Cerebellum (tissue), 4 donors: ENCODE measurements at places on chromosomes 11 and 22.

DNA sequence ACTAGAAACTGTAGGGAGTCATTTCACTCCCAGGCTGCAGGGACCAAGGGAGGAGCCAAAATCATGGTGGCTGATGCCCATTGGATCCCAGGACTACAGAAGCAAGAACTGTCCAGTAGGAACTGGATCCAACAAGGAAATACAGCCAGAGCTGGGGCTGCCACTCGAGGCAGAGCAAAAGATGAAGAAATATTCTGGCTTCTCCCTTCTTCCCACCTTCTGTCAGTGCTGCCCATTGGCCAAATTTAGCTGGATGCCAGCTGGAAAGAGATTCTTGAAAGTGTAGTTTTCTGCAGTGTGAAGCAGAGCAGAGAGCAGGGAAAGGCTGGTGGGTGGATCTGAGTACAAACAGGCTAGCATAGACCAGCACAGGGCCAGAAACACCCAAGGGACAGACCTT, 45.6 kb downstream of the COMMD9 start:
- DNase-seq, result peak; percentile 65

- DNase-seq, result no peak
These were observed 582.6 kb downstream of the METTL15 start for GRCh38 chr11:28690746-28691145.

DNA sequence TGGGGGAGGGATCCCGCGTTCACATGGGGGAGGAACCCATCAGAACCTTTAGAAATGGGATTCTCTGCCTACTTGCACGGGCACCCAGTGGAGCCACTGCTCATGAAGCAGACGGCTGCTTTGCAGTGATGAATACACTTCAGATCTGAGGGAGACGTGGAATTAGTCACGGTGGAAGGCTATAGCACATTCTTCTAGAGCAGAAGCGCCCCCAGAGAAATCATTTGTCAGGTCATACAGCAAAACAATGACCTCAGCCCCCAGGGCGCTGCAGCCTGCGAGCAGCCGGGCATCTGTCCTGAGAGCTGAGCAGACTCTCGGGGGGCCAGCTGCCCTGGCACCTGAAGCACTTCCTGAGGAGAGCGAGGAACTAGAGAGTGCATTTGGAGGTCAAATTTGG, 12.7 kb downstream of the TP53AIP1 start:
- no peak for DNase-seq

DNA sequence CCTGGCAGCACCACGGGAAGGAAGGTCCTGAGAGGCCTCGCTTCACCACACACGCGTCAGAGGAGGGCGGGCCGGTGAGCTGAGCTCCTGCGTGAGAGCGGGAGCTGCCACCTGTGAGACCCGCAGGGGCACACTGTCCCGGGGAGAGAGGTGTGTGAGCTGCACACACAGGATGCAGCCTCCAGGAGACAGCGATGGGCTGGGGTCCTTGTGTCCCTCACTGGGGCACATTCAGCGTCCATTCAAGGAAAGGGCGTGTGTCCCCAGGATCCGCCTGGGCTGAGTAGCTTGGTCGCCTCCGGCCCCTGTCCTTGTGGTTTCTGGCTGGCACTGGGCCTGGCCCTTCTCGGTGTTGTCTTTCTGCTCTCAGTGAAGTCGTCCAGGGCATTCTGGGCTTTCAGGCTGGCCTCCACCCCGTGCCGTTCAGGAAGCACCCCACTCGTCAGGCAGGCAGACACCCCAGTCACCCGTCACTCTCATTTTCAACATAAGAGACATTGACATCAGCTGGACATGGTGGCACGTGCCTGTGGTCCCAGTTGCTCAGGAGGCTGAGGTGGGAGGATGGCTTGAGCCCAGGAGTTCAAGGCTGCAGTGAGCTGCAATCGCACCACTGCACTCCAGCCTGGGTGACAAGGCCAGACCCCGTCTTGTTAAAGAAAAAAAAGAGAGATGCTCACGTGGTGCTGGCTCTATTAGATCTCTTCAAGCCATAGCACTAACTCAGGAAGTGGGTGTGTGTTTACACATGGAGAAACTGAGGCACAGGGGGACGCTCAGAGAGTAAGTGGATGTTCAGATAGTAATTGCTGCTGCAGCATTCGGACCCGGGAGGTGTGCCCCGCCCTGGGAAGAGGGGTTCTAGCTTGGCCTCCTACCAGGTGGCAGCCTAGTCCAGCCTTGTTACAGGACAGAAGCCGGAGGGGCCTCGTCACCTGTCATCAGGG, 1081.6 kb downstream of the BRD1 start:
- no peak for DNase-seq

GRCh38 chr11:47337229-47337924, 15.1 kb downstream of the MYBPC3 start:
- DNase-seq, result no peak

- DNase-seq, result no peak
These were observed 8.5 kb downstream of the ZDHHC8 start for GRCh38 chr22:20140107-20140445.

GRCh38 chr22:30453731-30454510, 17.9 kb downstream of the SEC14L3 start:
- no peak for DNase-seq

DNA sequence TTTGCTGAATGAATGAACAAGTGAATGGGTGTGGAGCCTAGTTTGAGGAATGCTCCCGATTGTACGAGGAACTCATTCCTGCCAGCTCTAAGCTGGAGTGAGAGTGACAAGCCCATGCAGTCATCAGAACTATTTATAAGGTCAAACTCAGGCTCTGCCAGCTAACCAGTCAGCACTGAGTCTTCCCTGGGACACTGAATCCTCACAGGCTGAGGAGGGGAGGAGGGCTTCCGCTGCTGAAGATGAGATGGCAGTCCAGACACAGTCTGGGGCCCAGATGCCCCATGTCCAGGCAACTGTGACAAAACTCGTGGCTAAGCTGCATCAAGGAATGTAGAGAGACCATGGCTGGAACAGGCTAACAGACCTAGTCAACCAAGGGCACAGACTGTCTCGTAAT, 4.0 kb downstream of the LRP4 start:
- no peak for DNase-seq

DNA sequence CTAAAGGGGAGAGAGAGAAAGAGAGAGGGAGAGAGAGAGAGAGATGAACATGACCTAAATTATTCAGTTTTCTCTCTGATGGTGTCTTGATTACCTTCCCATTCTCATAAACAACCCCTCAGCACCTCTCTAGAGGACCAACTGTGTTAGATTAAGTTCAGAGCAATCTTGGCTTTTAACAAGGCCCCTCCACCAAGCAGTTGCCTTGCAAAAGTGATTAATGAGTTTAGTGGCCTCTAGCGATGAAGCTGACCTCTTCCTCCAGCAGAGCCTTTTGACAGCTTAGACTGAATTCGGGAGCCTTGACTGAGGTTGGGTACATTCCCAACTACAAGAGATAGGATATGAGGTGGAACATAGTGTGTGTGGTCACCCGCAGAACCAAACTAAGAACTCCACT, 66.1 kb downstream of the ARL14EP start:
- DNase-seq, result no peak
